ENCODE measurements at places on chromosomes 12 and 14.

- DNase-seq, result no peak
These were observed 155.7 kb downstream of the DPF3 start for GRCh38 chr14:72738161-72738611.

DNA sequence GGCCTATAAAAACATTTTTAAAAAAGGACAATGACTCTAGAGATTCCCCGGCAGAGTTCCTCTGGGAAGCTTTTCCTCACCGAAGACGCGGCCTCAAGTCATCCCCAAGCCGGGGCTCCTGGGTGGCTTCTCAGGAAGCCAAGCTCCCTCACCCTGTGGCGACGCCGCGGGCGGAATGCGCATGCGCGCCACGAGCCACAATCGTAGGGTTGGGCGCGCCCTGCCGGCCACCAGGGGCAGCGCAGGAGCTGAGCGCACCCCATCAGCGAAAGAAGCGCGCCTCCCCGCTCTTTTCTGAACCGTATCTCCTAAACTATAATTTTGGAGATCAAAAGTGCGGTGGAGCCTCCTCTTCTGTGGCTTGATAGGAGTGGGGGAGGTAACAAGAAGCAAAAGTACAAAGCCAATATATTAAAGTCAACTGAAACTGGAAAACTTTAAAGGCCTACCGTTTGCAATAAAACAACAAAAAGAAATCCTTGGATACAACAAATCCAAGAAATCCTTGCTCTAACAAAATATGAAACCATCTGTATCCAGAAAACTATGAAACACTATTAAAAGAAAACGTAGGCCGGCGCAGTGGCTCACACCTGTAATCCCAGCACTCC lies 17.4 kb upstream of the CHFR start:
- DNase-seq, result peak; percentile 47

DNA sequence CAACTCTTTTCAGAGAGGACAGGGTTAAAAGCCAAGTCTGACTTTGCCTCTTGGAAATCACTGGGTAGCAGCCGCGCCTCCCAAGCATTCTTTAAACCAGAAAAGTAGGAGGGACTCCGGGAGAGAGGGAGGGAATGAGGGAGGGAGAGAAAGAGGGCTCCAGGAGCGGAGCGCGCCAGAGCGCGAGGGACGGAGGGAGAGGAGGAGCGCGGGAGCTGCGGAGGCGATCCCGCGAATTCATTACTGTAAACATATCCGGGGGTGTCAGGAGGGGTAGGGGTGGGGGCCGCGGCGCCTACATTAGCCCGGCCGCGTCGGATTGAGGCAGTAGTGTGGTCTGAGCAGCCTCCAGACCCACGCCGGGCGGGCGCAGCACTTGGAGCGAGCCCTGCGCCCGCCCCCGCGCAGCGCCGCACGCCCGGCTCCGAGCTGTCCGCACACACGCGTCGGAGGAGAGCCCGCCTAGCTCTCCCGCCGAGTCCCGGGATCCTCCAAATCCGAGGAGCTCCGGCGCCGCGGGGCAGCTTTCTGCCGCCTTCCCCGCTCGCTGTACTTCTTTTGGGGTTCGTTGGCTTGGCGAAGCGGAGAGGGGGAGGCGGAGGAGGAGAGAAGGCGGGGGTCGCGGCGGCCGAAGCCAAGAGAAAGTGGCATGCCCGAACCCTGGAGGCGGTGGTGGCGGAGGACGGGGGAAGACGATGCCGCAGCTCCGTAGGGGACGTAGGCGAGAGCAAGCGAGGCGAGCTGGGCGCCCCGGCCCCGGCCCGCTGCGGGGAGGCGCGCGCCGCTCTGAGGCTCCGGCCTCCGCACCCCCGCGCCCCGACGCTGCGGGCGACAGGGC lies 3.3 kb downstream of the FLRT2 start:
- peak; percentile 38 for DNase-seq

- no peak for DNase-seq
These were observed 43.9 kb upstream of the SLC2A13 start for GRCh38 chr12:40149673-40150260.

DNA sequence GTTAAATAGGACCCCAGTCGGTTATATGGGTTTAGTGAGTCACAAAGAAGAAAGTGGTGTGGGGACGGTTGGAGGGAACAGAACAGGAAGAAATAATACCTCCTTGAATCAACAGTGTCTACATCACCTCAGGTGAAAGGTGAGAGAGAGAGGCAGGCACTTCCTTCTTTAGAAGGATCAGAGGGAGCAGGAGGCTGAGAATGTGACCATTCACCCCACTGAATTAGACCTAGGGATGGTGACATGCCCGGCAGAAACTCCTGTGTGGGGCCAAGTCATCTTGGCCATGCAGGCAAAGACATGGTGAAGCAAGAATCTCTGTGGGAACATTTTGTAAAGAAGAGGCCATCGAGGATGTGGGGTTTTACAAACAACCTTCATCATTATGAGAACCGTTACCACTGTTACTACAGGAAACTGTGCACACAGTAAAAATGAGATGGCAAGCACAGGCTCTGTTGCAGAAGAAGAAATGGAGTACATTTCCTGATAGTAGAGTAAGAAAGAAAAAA lies 1196.9 kb downstream of the VRK1 start:
- DNase-seq, result no peak

DNA sequence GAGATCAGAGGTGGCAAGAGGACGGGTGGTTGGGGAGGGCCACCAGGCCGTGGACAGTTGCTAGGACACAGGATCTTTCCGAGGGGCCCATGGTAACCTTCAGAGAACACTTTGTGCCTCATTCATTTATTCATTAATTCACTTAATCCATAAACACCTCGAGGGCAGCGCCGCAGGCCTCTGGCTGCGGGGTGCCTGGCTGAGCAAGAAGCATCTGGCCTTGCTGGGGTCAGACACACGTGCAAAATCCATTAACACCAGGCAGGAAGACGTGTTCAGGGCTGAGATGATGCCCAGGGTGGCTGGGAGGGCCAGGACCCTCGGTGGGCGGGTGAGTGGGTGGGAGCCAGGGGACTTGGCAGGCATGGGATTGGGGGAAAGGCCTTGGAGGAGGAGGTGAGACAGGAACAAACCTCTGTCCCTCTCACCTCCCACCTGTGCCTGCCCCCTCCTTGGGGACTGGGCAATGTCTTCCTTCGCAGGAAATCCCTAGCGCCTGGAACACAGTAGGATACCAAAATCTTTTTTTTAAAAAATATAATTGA lies 6.6 kb upstream of the DLK1 start:
- DNase-seq, result no peak

DNA sequence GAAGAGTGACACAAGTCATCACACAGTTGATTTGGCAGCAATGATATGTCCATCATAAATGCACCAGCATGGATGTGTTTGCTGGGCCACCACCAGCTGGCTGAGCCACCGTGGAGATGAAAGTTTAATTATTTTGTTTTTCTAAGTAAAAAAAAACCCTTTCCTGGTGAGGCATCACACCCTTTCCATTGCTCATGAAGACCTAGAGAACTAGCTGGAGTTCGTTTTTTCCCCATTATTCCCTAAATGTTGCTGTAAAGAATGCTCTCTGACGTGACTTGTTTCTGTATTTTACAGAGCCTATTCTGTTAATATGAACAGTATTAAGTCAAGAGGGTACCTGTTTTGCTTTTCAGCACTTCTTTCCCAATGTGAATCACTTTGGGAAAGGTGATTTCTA lies 257.9 kb downstream of the MSRB3 start:
- DNase-seq, result no peak

GRCh38 chr14:58362798-58363412 lies 32.8 kb upstream of the TOMM20L start:
- DNase-seq, result peak; percentile 13

DNA sequence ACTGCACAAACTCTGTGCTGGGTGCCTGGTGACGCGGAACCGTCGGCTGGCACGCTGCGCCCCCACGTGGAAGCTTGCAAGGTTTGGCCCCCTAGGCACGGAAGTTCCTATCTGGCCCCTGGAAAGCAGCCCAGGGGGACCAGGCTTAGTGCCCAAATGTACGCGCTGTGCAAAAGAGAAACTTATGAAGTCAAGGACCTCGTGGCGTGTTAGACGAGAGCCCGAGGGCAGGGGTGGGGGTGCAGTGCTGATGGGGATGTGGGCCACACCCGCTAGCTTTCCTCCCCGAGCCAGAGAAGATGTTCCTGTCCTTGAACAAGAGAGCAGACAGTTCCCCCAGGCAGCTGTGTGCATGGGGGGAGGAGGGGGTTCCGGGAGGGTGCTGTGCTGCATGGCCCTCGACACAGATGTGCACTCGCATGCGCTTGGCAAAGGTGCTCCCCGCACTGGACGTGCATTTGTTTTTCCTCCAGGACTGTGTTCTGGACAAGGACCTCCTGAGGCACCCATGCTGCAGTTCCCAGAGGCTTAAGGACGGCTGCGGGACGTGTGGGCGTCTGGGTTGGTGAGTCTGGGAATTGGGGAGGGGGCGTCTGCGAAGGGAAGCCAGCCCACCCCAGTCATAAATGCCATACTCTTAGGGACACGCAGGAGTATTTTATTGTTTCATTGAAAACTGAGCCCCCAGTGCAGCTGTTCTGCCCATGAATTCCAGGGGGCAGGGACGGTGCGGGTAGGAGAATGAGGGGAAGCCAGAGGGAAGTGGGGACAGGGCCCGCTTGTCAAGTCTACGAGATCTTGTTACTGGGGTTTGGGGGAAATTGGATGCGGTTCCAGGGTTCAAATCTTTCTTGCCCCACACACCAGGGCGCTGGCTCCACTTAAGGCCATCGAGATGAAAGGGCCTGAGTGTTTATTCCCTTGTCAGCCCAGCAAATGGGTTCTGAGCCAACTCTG lies 80.0 kb downstream of the NTF3 start:
- DNase-seq, result no peak

- no peak for DNase-seq
These were observed 62.7 kb downstream of the TUNAR start for GRCh38 chr14:95939335-95939734.

- DNase-seq, result no peak
These were observed 155.7 kb upstream of the ATXN7L3B start for GRCh38 chr12:74381958-74382357.

GRCh38 chr12:56155256-56155845 lies 2.8 kb upstream of the MYL6 start:
- DNase-seq, result no peak

- DNase-seq, result no peak
These were observed 115.7 kb downstream of the RFLNA start for GRCh38 chr12:124410354-124411175.

GRCh38 chr14:24184104-24184970 lies 4.3 kb downstream of the IPO4 start:
- DNase-seq, result no peak

DNA sequence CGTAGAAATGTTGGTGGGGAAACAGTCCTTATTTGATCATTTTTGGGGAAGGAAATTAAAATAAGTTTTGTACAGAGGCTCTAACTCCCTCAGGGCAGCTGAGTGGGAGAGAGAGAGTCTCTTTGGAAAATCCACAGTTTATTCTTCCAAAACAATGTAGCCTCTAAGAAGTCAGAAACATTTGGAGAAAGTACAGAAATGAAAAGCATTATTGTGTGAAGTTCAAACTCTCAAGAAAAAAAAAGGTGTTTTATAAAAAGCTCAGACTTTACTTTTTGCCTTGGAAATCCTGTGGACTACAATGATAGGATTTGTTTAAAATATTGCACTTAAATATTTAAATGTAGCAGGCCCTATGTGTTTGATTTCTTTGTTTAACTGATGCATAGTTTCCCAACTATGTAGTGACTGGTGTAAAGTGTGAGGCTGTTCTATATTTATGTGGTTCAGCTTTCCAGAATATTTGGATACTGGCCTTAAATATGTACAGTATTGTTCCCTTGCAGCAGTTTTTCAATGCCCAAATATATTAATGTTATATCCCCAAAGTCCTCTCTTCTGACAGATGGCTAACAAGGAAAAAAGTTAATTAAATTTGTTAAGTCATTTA lies 82.0 kb upstream of the OTOGL start:
- DNase-seq, result no peak

DNA sequence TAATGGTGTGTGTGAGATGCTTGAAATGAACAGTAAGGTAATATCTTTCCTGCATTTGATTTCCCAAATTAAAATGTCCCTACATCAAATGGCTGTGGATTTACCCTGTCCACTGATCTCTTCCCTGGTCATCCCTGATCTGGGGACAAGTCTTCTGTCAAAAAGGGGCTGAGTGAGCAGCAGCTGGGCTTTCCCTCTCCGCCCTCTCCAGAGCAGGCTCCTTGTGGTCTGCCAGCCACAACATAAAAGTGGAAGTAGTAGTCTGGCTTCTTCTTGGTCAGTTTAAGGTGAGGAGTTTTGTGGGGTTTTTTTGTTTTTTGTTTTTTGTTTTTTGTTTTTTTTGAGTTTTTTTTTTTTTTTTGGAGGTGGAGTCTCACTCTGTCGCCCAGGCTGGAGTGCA lies 25.2 kb upstream of the PLXNC1 start:
- no peak for DNase-seq

DNA sequence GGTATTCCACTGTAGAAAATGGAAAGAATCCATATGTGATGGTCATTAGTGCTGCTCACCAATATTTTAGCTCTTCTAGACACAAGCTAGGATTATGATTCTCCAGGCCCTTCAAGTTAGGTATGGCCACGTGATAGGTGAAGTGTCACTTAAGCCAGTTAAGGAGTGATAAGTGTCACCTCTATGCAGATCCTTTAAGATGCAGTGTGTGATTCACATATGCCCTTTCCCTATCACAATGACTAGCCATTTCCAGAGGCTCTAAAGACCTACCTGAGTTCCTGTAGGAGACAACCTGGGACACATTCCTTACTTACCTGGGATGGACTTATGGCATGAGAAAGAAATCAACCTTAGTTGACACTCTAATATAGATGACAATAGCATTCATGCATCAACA lies 343.2 kb downstream of the NELL2 start:
- DNase-seq, result no peak

- no peak for DNase-seq
These were observed 1330.7 kb upstream of the TMEM132C start for GRCh38 chr12:126936181-126936851.

DNA sequence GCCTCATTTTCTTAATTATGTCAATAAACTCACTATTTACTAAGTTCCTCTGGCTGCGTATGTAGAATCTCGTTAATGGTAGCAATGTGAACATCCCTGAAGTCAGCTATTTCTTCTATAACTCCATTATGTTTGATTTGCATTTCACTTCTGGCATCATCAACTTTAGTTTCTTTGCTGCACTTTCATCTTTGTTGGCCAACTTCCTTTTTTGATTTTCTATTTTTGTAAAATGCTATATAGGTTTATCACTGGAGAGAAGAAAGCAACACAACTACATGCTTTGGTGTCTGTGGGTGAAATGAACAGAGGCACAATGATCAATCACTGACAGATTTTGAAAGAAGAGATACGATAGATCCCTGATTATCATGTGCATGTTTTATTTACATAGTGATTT lies 58.5 kb upstream of the ATF7IP start:
- no peak for DNase-seq

- no peak for DNase-seq
These were observed 49.1 kb downstream of the CEP290 start for GRCh38 chr12:88092771-88093170.

GRCh38 chr14:103223818-103224352 lies 100.6 kb downstream of the TNFAIP2 start:
- no peak for DNase-seq
